Activated T-helper 1 cell treated with anti-CD3 and anti-CD28 coated beads, Interleukin-2, amount 50 U/mL, for 16 hours (primary cell): ENCODE measurements at places on chromosomes 3 and 15.

DNA sequence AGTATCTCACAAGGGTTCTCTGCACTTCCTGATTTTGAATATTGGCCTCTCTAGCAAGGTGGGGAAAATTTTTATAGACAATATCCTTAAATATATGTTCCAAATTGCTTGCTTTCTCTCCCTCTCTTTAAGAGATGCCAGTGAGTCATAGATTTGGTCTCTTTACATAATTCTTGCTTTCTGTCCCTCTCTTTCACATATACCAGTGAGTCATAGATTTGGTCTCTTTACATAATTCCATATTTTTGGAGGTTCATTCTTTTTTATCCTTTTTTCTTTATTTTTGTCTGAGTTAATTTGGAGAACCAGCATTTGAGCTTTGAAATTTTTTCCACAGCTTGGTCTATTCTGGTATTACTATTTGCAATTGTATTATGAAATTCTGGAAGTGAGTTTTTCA is 77.7 kb upstream of the NUDT16 start:
- no peak for DNase-seq

DNA sequence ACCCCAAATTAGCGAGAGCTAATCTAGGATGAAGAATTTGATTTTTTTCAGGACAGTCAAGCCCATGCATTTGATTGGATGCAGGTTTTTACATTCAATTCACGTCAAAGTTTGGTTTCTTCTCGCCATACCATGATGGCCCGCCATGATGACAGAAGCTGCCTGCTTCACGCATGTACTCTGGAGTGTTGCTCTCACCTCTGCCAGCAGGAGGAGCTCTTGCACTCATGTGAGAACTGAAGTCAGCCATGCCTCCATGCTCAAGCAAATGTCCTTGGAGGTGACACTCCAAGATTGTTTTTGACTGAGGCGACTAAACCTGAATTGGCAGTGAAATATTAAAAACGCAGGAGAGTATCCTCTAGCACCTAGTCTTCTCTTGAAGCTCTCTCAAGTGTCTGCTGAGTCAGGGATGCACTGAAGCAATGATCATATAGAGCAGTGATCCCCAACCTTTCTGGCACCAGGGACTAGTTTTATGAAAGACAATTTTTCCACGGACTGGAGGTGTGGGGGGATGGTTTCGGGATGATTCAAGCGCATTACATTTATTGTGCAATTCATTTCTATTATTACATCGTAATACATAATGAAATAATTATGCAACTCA is 120.9 kb downstream of the SAMMSON start:
- peak; percentile 12 for DNase-seq

DNA sequence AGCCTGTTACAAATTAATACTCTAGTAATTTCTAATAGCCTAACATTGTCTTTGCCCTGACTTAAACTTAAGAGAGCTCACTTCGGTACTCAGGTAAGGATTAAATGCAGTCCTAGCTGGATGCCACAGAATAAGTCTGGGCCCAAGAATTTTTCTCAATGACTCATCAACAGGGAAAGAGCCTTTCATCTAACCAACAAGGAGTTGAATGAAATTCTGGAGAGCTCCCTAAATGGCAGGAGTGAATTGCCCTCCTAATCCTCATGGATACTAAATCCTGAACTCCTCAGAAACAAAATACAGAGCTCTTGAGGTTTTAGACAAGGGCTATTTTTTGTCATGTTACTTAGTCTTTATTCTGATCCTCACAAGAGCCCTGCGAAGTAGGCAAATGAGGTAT is 159.5 kb downstream of the PLCH1 start:
- DNase-seq: no peak

DNA sequence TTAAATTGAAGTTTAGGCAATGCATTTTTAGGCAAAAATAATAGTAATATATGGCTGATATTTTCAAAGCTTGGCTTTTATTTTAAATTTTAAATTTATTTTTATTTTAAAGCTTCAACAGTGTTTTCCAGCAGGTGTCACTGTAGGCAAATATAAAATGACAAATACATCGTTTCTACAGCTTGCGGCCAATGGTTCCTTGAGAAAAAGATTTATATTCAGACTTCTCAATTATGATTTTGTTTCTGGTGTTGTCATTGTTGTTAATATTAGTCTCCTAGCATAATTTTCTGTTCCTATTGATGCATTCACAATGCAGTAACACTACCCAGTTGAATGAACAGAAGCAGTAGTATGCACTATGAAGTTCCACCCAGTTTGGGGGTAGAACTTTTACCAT is 220.7 kb upstream of the DNAJC19 start:
- DNase-seq: no peak

DNA sequence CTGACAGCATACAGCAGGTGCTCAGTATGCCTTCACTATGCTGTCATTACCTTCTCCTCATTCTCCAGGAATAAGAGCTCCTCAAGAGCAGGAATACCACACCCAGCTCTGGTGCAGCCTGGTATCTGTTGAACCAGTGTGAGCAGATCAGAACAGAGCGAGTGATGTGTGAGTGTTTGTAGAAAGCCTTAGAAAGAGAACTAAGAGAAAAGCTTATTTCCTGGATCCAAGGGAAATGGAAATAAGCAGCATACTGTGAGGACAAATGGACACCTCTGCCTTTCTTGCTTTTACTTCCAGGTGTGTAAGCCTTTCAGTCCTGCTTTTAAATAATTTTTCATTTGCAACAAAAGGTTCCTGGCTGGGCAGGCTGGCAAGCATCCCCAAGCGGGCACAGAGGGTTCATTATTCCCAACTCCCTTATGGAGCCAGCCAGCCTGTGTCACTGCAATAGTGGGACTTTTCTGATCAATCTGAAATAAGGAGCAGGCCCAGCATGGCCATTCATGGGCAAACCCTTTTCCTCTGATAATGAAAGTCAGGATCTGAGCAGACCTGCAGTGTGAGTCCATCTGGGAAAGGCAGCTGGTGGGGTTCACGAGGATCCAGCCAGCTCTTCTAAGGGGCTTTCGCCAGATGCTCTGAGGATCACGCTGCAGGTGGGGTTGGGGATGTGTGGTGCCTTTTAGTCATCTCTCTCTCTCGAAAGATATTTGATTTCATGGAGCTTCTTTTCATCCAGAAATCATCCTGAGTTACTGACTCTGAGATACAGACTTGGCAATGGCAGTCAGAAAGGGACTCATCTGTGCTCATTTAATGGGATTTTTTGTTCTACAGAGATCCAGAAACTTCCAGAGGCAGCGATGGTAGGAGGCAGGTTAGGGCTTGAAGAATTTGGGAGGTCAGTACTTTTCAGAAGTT is 594.9 kb upstream of the CFAP20DC start:
- no peak for DNase-seq

DNA sequence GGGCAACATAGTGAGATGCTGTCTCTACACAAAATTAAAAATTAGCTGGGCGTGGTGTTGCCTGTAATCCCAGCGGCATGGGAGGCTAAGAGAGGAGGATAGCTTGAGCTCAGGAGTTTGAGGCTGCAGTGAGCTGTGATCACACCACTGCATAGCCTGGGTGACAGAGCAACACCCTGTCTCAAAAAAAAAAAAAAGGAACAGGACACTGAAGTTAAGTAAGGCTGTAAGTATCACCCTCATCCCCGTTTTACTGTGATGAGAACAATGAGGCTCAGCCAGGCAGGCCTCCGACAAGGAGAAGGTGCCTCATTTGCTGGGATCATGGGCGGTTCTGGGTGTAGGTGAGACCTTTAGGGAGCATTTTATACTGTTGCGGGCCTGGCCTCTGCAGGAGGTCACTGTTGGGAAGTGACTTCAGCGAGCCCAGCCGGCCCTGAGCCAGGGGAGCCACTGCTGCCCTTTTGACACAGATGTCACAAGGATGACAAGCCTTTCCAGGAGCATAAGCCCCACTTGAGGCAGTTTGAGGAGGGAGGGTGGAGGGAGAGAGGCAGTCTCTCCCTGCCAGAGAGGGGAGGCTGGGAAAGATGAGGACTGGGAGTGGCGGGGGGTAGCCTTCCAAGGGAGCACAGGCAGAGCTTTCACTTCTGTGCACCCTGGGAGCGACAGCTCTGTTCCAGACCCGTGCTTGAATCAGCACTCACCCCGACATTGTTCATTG is 30.8 kb downstream of the IRAK2 start:
- DNase-seq: no peak
